Ovary (tissue), 10 donors: ENCODE measurements at places on chromosomes 11 and 22.

DNA sequence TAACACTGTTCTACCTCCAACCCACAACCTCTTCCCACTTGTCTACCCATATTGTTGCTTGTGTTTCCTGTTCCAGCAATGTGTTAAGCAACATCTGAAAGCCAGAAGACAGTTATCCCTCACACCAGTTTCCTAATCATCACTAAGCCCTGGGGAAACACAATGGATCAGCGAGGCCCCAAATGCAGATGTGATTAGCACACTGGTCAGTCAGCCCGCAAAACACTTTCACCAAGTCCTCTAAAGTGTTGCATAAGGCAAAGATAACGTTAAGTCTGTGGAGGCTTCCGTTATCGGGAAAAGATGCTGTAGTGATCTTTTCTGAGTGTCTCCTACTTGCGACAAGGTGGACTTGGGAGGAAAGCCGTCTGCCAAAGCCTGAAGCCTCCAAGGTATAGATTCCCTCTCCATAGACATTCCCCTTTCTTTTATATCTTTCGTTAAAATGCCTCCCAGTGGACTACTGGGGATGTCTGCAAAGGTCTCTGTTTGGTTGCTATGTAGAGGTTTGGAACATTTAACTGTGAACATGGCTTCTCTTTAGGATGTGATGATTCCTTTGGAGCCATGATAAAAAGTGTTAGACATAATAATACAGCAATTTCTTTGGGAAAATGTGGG lies at the start of gene MS4A3:
Gene MS4A3, plus strand, starts transcription at position 317 of the 621 bp plus-strand sequence. CDS start 4,496 bp downstream, outside the sequence.
- DNase-seq: no peak

DNA sequence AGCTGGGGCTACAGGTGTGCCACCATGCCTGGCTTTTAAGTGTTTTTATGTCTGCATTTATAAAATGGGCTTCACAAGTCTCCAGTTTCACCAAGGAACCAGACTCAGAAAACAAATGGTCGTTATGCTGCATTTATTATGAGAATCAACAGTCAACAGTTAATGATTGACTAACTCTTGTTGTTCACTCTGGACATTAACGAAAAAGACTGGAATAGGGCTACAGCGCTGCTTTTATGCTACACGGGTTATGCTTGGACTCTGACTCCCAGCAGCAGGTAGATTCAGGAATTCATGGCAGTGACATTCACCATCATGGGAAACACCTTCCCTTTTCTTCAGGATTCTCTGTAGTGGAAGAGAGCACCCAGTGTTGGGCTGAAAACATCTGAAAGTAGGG lies 44.4 kb upstream of the CHKA start:
- no peak for DNase-seq

GRCh38 chr22:34797826-34798225 lies 268.1 kb upstream of the ISX start:
- no peak for DNase-seq

DNA sequence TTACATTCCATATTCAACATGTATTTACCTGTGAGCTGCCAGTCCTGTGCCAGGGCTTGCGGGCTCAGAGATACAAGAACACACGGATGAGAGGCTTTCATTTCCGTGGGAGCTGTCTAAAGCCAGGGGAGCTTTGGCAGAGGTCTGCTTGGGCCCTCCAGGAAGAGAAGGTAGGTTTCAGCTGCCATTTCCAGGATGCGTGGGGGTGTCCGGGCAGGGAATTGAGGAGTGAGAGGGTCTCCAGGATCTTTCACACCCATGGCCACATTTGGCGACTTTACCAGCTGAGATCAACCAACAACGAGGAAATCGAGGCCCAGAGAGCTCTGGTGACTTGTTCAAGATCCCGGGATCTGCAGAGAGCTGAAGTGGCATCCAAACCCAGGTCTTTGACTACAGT lies 119.6 kb downstream of the BUD13 start:
- no peak for DNase-seq
